ENCODE measurements at places on chromosomes 1 and 21.

GRCh38 chr1:205016075-205016474 lies 26.9 kb upstream of the CNTN2 start:
- no peak for DNase-seq

GRCh38 chr1:85278853-85279314 lies 2.5 kb upstream of the BCL10 start:
- DNase-seq, result no peak

- DNase-seq, result no peak
These were observed 4.3 kb downstream of the IL22RA1 start for GRCh38 chr1:24138476-24139221.

GRCh38 chr1:175901076-175901836 lies 157.9 kb upstream of the TNR start:
- DNase-seq, result no peak

GRCh38 chr1:17276568-17276967 lies 27.7 kb downstream of the PADI3 start:
- no peak for DNase-seq

GRCh38 chr1:221740993-221741702 lies 741 bp downstream of the DUSP10 start:
- DNase-seq, result no peak

GRCh38 chr1:236853921-236854604 lies 59.0 kb downstream of the MTR start:
- DNase-seq, result no peak

- no peak for DNase-seq
These were observed 999.5 kb downstream of the NCAM2 start for GRCh38 chr21:21997390-21998333.

- no peak for DNase-seq
These were observed 29.0 kb downstream of the SSBP3 start for GRCh38 chr1:54377040-54377691.

DNA sequence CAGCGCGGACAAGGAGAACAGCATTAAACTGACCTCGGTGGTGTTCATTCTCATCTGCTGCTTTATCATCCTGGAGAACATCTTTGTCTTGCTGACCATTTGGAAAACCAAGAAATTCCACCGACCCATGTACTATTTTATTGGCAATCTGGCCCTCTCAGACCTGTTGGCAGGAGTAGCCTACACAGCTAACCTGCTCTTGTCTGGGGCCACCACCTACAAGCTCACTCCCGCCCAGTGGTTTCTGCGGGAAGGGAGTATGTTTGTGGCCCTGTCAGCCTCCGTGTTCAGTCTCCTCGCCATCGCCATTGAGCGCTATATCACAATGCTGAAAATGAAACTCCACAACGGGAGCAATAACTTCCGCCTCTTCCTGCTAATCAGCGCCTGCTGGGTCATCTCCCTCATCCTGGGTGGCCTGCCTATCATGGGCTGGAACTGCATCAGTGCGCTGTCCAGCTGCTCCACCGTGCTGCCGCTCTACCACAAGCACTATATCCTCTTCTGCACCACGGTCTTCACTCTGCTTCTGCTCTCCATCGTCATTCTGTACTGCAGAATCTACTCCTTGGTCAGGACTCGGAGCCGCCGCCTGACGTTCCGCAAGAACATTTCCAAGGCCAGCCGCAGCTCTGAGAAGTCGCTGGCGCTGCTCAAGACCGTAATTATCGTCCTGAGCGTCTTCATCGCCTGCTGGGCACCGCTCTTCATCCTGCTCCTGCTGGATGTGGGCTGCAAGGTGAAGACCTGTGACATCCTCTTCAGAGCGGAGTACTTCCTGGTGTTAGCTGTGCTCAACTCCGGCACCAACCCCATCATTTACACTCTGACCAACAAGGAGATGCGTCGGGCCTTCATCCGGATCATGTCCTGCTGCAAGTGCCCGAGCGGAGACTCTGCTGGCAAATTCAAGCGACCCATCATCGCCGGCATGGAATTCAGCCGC lies 2.5 kb downstream of the S1PR1 start:
- no peak for DNase-seq

DNA sequence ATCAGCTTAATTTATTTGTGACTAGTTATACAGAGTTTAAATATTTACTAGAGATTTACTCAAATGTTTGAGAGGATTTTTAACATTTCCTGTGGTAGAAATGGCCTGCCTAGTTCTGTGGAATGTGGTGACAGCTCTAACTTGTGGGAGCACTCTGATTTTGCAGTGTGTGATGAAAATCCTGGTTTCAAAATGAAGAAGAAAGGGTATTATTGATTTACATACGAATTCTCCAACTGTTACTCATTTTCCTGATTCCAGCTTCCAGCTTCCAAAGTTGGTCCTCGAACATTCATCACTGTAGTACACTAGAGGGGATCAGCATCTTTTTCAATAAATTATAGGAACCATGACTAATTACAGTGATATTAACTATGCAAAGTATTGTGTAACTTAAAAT lies 462.7 kb upstream of the PKN2 start:
- DNase-seq, result no peak

- DNase-seq, result no peak
These were observed 159.0 kb upstream of the COL6A1 start for GRCh38 chr21:45822429-45823099.

DNA sequence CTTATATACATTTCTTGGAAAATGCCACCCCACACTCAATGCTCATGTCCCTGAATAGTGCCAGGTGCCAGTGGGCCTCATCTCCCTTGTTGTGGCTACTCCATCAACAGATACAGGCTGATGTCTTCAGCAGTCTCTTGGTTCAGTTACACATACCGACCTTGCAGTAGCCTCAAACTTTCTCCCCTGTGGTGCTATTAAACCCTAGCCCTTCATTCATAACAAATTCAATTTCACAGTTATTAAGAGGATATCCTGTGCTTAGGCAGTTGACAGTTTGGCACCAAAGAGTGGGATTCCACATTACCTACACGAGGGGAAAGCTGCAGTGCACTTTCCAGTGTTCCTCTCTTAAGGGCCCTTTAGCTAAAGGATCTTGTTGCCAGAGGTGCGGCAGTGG lies 35.9 kb upstream of the CAMK1G start:
- DNase-seq, result no peak

DNA sequence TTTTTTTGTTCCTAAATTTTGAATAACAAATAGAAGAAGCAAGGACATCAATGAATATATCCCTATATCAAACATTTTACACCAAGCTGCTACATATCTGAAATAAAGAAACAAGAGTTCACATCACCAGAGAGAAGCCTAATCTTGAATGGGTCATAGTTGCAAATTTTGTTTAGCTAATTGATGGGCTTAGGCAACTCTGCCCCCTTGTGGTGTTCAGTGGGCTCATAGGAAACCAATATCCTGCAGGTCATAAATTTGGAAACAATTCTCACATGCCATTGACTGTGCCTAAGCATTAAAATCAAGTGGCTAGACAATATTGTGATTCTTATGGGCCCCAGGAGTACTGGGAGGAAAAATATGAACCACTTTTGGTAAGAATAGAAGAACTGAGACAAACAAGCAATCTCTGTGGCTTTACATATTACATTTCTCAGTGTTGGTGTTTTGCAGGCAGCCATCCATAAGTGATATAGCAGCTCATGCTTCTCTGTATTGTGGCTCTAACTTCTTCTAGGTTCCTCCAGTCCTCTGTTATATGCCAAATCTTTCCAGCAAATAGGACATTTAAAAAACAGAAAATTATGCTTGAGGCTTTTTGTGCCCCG lies 1262.8 kb upstream of the PRMT6 start:
- DNase-seq, result no peak

- DNase-seq, result no peak
These were observed 227.3 kb upstream of the KIAA0040 start for GRCh38 chr1:175419684-175420517.

DNA sequence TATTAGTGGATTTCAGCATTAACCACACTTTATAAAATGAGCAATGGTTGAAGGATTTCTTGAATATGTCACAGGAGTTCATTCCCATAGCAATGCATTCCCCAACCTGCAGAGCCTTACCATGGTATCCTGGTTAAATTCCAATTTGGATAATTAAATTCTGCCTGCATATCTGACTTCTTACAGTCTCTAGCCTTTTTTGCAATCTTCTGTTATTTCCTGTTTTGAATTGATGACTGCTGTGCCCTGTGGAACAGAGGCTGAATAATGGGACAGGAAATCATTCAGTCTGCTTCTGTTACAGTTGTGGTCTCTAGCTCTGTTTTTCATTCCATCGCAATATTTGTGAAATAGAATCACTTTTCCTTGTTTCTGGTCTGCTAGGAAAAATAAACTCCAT lies 1823.9 kb downstream of the PLA2G4A start:
- no peak for DNase-seq

GRCh38 chr1:33161061-33161681 lies 20.7 kb downstream of the TRIM62 start:
- DNase-seq, result no peak

All from stimulated activated CD4-positive, alpha-beta T cell treated with anti-CD3 and anti-CD28 coated beads, TNF-alpha, amount 100 ng/mL, for 24 hours (primary cell).